Activated T-cell treated with anti-CD3 and anti-CD28 coated beads, Interleukin-2, amount 50 U/mL, for 72 hours (primary cell): ENCODE measurements at places on chromosomes 2 and 18.

GRCh38 chr2:205712508-205712907, 30.2 kb downstream of the NRP2 start:
- DNase-seq, result no peak

- no peak for DNase-seq
Observed at GRCh38 chr2:209381091-209381490, 42.8 kb upstream of the MAP2 start.

GRCh38 chr18:61917818-61918217, 25.0 kb upstream of the RNF152 start:
- no peak for DNase-seq

GRCh38 chr2:68203587-68203986, 45.9 kb downstream of the PNO1 start:
- DNase-seq, result no peak

- DNase-seq, result no peak
Observed at GRCh38 chr2:109316091-109316490, 187.1 kb downstream of the SH3RF3 start.

DNA sequence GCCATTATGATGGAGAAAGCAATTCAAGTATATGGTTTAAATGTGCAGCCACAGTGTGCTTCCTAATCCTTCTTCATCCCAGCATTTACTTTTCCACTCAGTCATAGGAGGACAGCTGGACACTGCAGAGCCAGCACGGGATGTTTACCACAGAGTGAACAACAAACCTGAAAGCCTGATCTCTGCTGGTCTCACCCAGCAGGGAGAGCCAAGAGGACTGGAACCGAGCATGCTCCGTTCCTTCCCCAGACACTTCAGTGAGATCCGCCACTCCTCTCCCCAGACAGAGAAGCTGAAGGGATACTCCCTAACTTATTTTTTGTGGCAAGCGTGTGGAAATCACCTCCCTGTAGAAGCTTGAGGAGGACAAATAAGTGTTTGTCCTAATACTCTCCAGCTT, 23.2 kb upstream of the GORASP2 start:
- no peak for DNase-seq

DNA sequence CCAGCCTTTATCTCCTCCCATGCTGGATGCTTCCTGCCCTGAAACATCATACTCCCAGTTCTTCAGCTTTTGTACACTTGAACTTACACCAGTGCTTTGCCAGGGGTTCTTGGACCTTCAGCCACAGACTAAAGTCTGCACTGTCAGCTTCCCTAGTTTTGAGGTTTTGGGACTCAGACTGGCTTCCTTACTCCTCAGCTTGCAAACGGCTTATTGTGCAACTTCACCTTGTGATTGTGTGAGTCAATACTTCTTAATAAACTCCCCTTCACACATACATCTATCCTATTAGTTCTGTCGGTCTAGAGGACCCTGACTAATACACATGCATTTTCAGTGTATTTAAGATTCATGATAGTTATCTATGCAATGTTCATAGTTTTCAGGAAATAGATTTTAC, 35.8 kb upstream of the ZNF804A start:
- DNase-seq, result no peak

- DNase-seq, result no peak
Observed at GRCh38 chr2:238908960-238909951, 61.4 kb downstream of the TWIST2 start.

- no peak for DNase-seq
Observed at GRCh38 chr18:36534154-36534688, 236.7 kb downstream of the FHOD3 start.

DNA sequence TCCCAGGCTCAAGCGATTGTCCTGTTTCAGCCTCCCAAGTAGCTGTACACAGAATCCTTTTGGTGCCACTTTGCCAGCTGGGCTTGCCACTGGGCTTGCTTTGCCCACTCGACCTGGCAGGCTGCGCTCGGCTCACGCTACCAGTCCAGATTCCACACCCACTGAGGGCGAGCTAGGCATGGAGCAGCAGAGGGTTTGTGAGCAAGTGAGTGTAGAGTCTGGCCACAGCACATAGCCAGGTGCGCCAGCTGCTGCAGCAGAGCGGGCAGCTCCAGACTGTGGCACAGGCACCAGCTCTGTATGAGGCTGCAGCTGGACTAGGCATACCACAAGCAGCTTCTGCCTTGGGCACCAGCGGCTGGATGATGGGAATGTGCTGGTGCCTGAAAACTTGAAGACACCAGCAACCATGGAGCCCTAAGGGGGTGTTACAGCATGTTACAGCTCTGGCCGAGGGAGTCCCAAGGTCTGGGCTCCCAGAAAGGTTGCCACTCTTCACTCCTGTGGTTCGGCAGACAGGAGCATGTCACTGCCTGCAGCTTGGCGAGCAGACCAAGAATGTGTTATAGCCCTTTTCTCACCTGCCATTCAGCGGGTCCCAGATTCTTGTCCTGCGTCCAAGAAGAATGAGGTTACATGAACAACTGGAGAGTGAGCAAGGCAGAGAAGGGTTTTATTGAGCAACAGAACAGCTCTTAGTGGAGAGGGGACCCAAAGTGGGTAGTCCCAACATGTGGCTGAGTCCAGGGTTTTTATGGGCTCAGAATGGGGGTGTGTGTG, 12.9 kb downstream of the SMARCAL1 start:
- no peak for DNase-seq

- no peak for DNase-seq
Observed at GRCh38 chr2:204913854-204914464, 368.7 kb downstream of the PARD3B start.

- DNase-seq, result no peak
Observed at GRCh38 chr2:119327431-119327830, 39.2 kb downstream of the C2orf76 start.

DNA sequence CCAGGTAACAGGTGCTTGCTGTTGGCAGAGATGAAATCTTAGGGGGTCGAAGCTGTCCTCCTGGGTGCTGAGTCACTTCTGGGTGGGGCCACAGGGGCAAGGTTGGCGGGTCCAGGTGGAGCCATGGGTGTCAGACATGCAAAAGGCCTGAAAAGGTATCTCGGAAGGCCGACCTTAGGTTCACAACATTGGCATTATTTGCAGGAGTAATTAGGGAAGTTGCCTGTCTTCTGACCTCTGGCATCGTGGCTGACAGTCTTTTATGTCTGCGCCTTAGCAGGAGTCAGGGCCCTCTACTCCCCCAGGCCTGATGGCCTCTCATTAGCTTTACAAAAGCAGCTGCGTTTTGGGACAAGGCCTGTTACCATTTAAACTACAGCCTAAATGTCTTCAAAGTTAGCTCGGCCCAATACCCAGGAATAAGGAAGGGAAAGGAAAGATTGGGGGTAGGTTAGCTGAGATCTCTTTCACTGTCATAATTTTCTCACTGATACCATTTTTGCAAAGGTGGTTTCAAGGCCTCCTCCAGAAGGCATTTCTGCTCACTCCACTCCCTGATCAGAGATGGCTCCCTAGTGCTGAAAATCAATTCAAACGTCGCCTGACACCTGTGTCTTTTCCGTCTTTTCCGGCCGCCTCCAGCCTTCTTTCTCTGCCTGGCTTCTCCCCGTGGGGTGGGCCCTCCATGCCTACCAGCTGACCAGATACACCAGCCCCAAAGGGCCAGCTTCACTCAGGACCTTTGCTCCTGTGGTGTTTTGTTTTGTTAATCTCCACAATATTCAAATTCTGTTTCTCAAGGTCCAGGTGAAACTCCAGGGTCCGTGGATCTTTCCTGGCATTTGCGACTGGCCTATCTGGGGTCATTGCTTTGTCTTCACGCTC, 90.8 kb downstream of the RHOB start:
- DNase-seq, result no peak

DNA sequence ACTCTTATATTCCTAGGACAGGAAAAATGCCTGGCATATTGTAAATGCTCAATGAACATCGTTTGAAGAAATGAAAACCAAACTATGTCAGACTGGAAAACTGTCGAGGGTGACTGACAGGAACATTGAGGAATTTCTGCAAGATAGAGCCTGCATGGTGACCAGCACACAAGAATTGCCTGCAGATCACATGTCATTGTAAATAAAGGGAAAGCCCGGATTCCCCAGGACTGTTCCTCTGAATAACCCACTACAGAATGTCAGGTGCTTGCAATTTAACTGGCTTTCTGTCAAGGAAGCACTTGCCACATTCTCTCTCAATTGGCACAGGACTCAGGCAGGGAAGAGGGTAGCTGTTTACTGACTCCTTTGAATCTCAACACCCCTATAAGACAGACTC, 129.0 kb upstream of the REG3G start:
- no peak for DNase-seq

- no peak for DNase-seq
Observed at GRCh38 chr2:84851876-84852275, 29.0 kb downstream of the TRABD2A start.

GRCh38 chr2:213862407-213863076, 548.3 kb upstream of the VWC2L start:
- DNase-seq, result no peak

DNA sequence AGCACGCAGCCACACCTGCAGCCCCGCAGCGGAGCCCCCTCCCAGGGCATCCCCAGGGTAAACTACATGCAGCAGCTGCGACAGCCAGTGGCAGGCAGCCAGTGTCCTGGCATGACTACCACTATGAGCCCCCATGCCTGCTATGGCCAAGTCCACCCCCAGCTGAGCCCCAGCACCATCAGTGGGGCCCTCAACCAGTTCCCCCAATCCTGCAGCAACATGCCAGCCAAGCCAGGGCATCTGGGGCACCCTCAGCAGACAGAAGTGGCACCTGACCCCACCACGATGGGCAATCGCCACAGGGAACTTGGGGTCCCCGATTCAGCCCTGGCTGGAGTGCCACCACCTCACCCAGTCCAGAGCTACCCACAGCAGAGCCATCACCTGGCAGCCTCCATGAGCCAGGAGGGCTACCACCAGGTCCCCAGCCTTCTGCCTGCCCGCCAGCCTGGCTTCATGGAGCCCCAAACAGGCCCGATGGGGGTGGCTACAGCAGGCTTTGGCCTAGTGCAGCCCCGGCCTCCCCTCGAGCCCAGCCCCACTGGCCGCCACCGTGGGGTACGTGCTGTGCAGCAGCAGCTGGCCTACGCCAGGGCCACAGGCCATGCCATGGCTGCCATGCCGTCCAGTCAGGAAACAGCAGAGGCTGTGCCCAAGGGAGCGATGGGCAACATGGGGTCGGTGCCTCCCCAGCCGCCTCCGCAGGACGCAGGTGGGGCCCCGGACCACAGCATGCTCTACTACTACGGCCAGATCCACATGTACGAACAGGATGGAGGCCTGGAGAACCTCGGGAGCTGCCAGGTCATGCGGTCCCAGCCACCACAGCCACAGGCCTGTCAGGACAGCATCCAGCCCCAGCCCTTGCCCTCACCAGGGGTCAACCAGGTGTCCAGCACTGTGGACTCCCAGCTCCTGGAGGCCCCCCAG, 254.1 kb downstream of the GLI2 start:
- no peak for DNase-seq

DNA sequence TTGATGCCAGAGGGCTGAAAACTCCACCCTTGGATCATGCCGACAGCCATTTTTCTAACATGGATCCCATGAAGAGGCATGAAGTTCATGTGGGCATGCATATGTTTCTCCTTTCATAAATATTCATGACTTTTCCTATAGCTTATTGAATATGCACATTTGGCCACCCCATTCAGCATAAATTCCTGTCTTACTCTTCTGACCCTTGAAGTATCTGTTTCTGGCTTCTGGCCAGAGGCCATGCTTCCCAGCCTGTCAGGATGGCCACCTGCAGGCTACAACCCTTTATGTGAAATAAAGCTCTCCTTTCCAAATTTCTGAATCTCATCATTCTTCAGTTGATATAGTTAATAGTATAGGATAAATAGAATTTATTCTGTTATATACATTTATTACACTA, 19.6 kb upstream of the MSTN start:
- DNase-seq, result no peak

- no peak for DNase-seq
Observed at GRCh38 chr2:45771261-45771660, 119.8 kb downstream of the PRKCE start.

DNA sequence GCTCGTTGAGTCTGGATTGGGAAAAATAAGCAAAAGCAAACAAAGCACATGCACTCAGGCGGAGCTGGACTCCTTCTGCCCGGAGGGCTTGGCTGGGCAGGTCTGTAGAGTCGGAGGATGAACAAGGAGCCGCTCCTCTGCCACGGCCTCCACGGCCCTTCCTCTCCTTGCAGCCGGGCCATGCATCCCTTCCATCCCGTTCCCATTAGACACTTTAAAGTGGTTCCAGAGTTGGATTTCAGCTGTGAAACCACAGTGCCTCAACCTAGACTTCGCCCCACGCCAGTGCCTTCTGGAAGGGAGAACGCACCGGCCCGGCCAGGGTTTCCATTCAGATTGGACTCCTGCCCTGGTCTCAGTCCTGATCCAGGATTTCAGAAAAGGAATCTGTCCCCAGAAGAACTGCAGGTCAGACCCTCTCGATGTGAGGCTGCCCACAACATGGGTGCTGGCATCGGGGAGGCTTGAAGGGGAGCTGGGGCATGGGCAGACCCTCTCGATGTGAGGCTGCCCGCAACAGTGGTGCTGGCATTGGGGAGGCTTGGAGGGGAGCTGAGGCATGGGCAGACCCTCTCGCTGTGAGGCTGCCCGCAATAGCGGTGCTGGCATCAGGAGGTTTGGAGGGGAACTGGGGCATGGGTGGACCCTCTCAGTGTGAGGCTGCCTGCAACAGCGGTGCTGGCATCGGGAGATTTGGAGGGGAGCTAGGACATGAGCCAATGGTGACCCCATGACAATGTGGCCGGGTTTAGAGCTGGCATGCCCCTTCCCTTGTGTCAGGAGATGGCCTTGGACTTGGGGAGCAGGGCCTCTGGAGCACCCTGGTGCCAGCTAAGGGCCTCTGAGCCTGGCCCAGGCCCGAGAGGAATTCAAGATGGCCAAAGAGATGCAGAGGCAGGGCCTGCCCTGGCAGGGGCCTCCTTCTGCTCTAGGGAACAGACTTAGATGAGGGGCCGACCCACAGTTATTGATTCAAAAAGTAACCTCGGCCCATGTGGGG, 304.5 kb downstream of the NDUFA10 start:
- DNase-seq, result no peak

- DNase-seq, result no peak
Observed at GRCh38 chr2:145595296-145595695, 1075.4 kb upstream of the ZEB2 start.

GRCh38 chr2:240567137-240567871, 980 bp upstream of the RNPEPL1 start:
- peak; percentile 52 for DNase-seq

DNA sequence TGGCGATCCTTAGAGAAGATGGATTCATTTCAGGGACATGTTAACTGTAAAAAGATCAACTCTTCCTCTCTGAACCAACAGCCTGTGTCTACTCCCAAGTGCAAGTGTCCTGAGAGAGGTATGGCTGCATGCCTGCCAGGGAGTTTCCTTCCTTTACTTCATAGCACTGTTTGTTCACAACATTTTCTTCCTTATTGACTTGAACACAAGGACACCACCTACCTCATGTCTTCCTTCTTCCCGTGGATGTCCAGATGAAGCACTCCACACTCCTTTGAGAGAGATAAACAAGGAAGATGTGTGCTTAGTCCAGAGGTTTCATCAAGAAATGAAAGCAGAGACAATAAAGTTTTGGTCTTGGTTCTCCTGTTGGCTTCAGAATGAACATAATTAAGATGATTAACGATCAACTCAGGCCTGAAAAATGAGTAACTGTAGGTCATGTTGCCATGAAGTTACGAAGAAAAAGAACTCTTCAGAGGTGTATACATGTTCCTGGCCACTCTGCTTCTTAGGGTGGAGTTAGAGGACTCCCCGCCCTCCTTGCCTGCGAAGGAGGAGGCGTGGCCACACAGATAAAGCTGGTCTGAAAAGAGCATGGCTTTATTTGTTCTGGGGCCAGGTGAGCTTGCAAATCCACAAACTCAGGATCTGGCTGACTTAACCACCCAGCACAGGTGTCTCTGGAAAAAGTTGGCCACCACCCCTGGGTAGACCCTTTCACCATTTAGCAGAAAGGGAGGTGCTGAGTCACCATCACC, 155.0 kb upstream of the KCTD1 start:
- DNase-seq, result no peak

- DNase-seq, result no peak
Observed at GRCh38 chr2:237456200-237456843, 30.7 kb upstream of the MLPH start.
